Fibroblast of mammary gland (primary cell): ENCODE measurements at places on chromosomes 5 and 9.

DNA sequence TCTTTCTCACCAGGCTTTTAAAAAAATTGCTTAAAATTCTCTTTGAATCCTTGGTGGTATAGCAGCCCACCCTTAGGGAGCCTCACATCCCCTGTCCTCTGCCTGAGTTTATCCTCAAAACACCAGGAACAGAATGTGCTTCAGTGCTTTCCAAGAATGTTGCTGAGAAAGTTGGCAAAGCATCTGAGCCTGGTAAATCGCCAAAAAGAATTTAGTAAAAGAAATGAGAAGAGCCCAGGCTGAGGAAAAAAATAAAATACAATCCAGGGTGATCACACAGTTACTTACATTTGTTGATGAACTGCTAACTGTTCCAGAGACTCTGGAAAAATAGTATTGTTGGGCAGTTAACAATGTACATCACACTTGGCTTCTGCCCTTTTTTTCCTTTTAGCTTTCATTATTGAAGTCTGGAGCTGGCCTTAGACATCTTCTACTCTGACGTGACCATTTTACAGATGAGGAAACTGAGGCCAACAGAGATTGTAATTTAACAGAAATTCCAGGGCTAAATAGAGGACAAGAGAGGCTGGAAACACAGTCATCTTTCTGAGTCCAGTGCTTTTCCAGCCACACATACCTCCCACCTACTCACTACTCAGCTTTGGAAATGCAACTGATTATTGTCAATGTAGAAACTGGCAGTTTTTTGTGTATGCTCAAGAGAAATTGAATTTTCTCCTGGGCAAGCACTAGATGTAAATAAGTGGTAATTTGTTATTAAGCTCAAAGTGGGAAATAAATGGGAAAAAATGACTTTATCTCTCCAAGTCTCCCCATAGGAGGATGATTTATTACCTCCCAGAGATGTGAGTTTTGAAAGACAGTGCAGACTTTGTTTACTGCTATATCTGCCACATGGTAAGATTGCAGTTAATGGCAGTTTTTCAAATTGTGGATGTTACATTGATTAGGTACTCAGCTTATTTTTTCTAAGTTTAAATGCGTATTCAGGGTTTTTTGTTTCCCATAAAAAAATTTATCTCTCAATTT, 86.7 kb upstream of the ALDH1A1 start:
- peak; percentile 78 for DNase-seq

DNA sequence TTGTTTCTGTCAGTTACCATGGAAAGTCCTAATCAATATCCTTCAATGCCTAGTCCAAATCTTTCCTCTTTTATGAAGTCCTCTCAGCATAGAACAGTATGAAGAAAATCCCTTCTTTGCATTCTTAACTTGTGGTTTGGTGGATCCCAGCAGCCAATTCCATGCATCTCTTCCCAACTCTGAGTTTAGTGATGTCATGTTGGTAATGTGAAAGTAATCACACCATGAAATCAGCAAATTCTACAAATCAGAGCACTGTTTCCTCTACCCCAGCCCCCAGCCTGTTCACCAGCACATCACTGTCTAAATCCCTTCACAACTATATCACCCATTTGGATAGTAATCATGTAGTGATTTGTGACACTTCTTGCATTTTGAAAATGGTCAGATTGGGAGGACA, 4.7 kb upstream of the C1QTNF2 start:
- no peak for DNase-seq

DNA sequence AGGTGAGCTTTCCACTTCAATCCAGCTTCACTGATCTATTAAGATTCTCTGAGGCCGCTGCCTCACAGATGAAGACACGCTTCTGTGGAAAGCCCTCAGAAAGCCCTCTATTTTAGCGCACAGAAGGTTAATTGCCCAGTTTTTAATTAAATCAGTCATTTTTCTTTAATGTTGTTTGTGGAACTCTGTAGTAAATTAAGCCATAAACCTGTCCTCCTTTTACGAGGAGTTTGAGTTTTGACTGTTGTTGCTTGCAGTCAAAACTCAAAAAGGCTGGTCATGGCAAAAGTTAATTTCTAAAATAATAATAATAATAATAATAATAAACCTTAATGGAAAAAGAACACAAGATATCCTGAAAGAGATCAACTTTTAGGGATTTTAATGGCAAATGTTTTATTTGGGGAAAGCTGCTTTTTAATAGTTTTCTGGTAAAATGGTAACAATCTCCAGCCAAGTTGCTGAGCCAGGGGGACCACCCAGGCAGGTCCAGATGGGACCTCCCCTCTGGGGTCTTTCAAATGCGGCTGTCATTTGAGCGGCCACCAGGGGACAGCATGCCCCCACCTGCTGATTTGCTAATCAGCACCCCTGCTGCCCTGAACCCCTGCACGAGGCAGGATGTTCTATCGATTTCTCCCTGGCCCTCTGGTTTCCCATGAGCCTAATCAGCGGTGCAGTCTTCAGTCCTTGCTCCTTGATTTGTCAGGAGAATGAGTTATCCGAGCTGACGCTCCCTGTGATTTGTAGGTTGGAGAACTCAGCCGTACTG, 247.2 kb downstream of the FSTL4 start:
- DNase-seq = no peak

DNA sequence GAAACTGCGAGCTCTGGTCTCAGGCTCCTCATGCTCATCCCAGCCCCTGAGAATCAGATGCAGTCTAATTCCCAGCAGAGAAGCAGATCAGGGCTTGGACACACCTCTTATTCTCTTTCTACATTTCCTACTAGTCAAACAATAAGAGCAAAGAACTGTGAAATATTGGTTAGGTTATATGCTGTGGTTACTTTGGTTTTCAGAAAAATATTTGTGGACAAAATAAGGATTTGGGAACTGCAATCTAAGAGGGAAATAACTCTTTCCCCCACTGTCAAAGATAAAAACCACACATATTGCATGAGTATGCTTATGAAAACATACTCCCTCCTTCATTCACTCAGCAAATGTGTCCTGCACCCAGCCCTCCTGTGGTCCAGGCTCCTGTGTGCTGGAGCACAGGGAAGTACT, 164.5 kb upstream of the S1PR3 start:
- peak; percentile 89 for DNase-seq

GRCh38 chr9:6234014-6234413, 18.4 kb downstream of the IL33 start:
- no peak for DNase-seq

- no peak for DNase-seq
Observed at GRCh38 chr9:20409321-20410092, 212.8 kb downstream of the MLLT3 start.

DNA sequence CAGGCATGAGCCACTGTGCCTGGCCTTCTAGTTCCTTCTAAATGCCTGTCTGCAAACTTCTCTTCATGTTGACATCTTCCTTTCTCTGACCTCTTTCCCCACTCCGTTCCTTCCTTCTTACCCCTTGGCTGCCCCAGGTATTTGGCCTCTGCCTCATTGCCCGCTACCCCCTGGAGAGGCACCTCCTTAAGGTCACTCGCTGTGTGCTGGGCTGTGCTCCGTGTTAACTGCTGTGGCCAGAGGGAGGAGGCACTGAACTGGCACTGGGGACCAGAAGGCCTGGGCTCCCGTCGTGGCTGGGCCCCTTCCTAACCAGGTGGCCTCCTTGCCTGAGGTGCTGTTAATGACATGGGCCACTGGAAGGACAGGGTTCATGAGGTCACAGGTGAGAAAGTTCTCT, 39.4 kb downstream of the LAMC3 start:
- DNase-seq = no peak
